Peyer's patch (tissue), 4 donors: ENCODE measurements at places on chromosomes 11 and 22. TPM values are rescaled to one million over a fixed set of nuclear protein-coding genes. Genes with fewer than 3 reads are reported as not detected.

- H3K4me1 ChIP-seq, result no peaks in the 10 kb centered on the region
- no peaks in the 10 kb centered on the region for H3K36me3 ChIP-seq
- H3K27me3 ChIP-seq, result no peaks in the 10 kb centered on the region
- H3K4me3 ChIP-seq, result no peak overlapping the region
- DNase-seq, result no peak
These were observed 168.8 kb downstream of the RCN1 start for GRCh38 chr11:32259641-32260081.

DNA sequence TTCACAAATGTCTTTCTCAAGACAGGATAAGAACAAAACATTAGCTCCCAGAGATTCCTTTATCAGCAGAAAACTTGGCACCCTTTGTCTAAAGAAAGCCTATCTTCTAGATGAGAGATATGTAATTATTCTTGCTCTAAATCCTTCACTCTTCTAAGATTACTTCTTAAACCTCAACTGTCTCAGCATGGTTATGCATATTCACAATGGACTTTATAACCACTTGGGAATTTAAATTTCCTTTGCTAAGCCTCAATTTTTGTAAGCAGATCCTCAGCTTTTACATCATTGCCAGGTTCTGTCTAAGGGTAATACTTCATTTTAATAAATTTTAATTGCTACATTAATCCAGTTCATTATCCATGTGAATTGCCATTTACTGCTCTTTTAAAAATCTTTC lies 433.6 kb upstream of the DDI1 start:
- no peaks in the 10 kb centered on the region for H3K4me1 ChIP-seq
- DNase-seq, result no peak
- no peak overlapping the region for H3K27ac ChIP-seq
- no peak overlapping the region for H3K4me3 ChIP-seq
- H3K27me3 ChIP-seq, result no peaks in the 10 kb centered on the region
- no peaks in the 10 kb centered on the region for H3K36me3 ChIP-seq

The OR10A4 gene
- not detected for total RNA-seq

DNA sequence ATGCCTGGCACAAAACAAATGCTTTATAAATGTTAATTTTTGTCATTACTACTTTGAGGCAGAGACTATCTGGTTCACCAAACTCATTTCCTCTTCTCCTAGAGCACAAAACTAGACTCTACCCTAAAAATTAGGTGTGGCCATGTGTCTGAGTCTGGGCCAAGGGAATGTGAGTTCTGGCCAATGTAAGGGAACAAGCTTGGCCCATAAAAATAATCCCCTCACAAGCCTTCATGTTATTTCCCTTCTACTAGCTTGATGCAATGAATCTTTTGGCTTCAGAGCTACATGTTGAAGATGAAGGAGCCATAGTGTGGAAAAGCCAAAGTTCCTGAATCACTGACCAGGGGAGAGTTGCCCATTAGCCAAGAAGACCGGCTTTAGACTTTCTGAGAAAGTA lies 406.5 kb upstream of the CCDC90B start:
- H3K4me1 ChIP-seq, result no peaks in the 10 kb centered on the region
- DNase-seq, result no peak
- no peaks in the 10 kb centered on the region for H3K27me3 ChIP-seq
- H3K36me3 ChIP-seq, result no peaks in the 10 kb centered on the region

The APLNR gene
- 0.18 TPM for total RNA-seq

DNA sequence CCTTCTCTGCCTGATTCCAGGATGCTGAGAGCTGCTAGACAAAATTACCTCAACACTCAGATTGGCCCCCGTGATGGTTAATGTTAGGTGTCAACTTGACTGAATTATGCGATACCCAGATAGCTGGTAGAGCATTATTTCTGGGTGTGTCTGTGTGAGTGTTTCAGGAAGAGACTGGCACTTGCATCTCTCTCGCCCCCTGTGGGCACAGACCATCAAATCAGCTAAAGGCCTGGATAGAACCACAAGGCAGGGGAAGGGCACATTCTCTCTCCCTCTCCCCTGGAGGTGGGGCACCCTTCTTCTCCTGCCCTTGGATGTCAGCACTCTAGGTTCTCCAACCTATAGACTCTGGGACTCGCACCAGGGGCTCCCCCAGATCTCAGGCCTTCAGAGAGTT lies 79.7 kb downstream of the KIRREL3 start:
- no peak for DNase-seq
- H3K4me3 ChIP-seq, result no peak overlapping the region
- no peak overlapping the region for H3K27ac ChIP-seq

GRCh38 chr11:44531116-44531504 lies 34.4 kb upstream of the CD82 start:
- no peak for DNase-seq
- H3K27me3 ChIP-seq, result no peaks in the 10 kb centered on the region
- H3K4me3 ChIP-seq, result no peak overlapping the region
- no peaks in the 10 kb centered on the region for H3K4me1 ChIP-seq
- H3K27ac ChIP-seq, result no peak overlapping the region

- no peak overlapping the region for H3K4me3 ChIP-seq
- no peaks in the 10 kb centered on the region for H3K27me3 ChIP-seq
- no peak overlapping the region for H3K27ac ChIP-seq
- H3K4me1 ChIP-seq, result no peaks in the 10 kb centered on the region
These were observed 9.8 kb upstream of the BARX2 start for GRCh38 chr11:129365816-129366215.

GRCh38 chr11:11010624-11011127 lies 152.8 kb upstream of the ZBED5 start:
- no peak overlapping the region for H3K4me3 ChIP-seq
- H3K27ac ChIP-seq, result no peak overlapping the region
- peak; percentile 56 for DNase-seq

The CCS gene
- 70.1 TPM for total RNA-seq

DNA sequence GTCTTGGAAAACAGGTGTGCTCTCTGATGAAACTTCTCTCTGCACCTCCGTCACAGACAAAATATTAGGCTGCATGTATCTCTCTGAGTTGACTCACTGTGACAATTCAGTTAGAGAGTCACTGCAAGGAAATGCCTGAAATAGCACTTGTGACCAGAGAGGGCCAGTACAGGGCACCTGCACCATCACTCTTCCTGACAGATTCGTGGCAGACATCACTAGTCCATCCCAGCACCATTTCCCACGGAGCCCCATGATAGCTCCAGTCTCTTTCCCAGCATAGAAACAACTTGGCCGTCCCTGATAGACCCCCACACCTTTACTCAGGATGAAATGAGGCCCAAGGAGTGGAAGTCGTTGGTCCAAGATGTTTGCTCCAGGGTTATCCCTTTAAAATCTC lies 73.3 kb upstream of the ISX start:
- H3K27me3 ChIP-seq, result no peaks in the 10 kb centered on the region
- no peak overlapping the region for H3K4me3 ChIP-seq
- no peaks in the 10 kb centered on the region for H3K4me1 ChIP-seq
- no peak overlapping the region for H3K27ac ChIP-seq

- no peaks in the 10 kb centered on the region for H3K36me3 ChIP-seq
- no peak overlapping the region for H3K27ac ChIP-seq
- no peak overlapping the region for H3K4me3 ChIP-seq
- no peaks in the 10 kb centered on the region for H3K27me3 ChIP-seq
- H3K4me1 ChIP-seq, result no peaks in the 10 kb centered on the region
These were observed 33.3 kb upstream of the ZC3H12C start for GRCh38 chr11:110059706-110060463.

DNA sequence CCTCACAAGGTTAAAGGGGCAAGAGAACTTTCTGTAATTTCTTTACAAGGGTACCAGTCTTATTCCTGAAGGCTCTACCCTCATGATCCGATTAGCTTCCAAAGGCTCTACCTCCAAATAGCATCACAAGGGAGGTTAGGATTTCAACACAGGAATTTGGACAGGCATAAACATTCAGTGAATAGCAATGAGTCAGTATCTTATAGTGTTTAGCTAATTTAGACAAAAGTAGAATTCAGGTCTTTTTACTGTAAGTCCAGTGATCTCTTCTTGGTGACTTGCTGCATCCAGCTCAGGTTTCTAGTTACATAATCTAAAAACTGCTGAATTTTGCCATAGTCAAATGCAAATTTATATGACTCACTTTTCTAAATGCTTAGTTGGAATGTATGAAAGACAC lies 1995.6 kb upstream of the RAG2 start:
- H3K27me3 ChIP-seq, result no peaks in the 10 kb centered on the region
- no peak for DNase-seq
- H3K27ac ChIP-seq, result no peak overlapping the region
- no peaks in the 10 kb centered on the region for H3K4me1 ChIP-seq

DNA sequence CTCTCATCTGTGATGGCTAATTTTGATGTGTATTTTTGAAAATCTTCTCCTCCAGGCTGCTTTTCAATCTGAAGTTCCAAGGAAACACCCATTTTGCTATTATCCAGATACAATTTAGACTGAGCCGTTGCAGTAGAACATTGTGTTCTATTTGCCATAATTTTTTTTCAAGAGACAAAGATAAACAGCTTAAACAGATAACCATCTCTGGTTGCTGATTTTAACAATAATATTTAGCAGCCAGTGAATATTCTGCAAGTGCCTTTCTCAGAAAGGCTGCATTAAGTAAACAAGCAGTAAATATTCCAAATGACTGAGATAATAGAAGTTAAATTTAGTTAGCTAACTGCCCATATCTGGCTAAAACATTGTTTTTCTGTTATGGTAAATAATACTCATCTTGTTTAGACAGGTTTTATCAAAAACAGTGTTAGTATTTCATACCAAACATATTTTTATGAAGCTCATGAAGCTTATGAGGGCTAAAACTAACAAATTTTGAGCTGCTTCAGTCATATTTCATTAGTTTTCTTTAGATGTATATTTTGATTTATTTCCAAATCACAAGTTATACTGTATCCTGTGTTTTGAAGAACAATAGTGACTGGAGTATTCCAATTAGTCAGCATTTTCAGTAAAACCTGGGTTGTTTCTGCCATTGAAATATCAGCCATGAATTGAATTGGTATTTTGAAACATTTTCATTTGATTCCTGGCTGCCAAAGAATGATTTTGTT lies 206.7 kb downstream of the SBF2 start:
- no peak overlapping the region for H3K27ac ChIP-seq
- H3K4me3 ChIP-seq, result no peak overlapping the region
- no peaks in the 10 kb centered on the region for H3K27me3 ChIP-seq
- no peaks in the 10 kb centered on the region for H3K4me1 ChIP-seq

- peaks cover 2% of the 10 kb centered on the region for H3K4me1 ChIP-seq
- H3K36me3 ChIP-seq, result no peaks in the 10 kb centered on the region
- no peak overlapping the region for H3K4me3 ChIP-seq
- no peak for DNase-seq
- no peak overlapping the region for H3K27ac ChIP-seq
These were observed 118.2 kb upstream of the CRYBB3 start for GRCh38 chr22:25081409-25081824.

The PATE2 gene
- not detected for total RNA-seq

DNA sequence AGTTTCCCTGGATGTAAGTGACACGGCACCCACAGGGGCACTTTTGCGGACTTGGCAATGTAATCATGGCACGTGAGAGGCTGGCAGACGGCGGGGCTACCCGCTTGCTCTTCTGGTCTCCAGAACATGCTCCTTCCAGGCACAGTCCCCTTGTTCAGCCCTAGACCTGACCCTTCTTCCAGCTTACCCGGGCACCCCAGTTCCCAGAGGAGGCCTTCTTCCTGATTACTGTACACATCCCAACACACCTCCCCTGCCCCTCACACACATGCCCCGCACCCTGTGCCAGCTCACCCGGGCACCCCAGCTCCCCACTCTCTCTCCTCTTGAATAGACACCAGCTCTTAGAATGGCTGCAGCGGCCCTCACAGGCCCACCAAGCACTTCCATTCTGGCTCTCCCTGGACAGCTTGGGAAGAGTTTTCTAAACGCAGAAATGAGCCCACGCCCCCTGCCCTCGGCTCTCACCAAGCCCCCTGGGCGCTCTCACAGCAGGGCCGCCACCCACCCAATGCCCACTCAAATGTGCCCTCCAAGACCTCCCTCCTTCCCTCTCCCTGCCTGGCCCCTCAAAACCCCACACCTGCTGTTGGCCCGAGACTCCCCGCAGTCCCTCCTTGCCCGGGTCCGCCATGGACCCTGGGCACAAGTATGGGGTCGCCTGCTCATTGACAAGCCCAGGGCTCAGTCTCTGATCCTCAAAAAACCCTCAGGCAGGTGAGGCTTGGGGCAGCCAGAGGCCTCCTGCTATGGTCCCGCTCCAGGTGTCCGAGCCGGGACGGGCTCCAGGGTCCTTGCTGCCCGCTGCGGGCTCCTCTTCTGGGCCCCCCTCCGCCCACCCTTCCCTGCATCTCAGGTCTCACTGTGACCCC lies 88.5 kb downstream of the WNT7B start:
- no peaks in the 10 kb centered on the region for H3K27me3 ChIP-seq
- H3K27ac ChIP-seq, result no peak overlapping the region
- no peaks in the 10 kb centered on the region for H3K36me3 ChIP-seq

DNA sequence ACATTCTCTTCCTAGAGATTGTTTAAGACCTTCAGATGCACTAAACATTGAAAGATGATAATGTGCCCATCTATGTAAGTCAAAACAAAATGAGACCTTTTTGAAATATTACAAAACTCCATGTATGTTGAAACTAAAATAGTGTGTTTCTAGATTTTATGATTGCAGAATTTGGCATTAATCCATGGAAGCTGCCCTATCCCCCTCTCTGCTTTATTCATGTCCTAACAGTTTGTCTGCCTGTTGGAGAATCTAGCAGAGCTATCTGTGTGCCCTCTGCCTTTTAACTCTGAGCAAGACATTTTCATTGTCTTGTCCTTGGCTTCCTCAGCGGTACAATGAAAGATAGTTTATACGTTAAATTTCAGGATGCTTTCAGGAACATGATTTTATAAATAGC lies 105.5 kb downstream of the FAT3 start:
- H3K27me3 ChIP-seq, result no peaks in the 10 kb centered on the region
- H3K4me1 ChIP-seq, result no peaks in the 10 kb centered on the region
- no peaks in the 10 kb centered on the region for H3K36me3 ChIP-seq
- H3K4me3 ChIP-seq, result no peak overlapping the region

- no peak for DNase-seq
- H3K4me3 ChIP-seq, result no peak overlapping the region
- H3K27me3 ChIP-seq, result no peaks in the 10 kb centered on the region
- H3K36me3 ChIP-seq, result no peaks in the 10 kb centered on the region
- no peak overlapping the region for H3K27ac ChIP-seq
These were observed 10.8 kb downstream of the THYN1 start for GRCh38 chr11:134242376-134242775.

The MMP8 gene
- not detected for total RNA-seq

The KCNQ1 gene
- 66.4 TPM for total RNA-seq

The ZC3H12C gene
- total RNA-seq, result 10.5 TPM

GRCh38 chr11:117045956-117046355 lies 52.3 kb downstream of the SIK3 start:
- no peaks in the 10 kb centered on the region for H3K36me3 ChIP-seq
- no peaks in the 10 kb centered on the region for H3K27me3 ChIP-seq
- no peak for DNase-seq
- H3K4me1 ChIP-seq, result peaks cover 5% of the 10 kb centered on the region
- no peak overlapping the region for H3K4me3 ChIP-seq
- no peak overlapping the region for H3K27ac ChIP-seq

GRCh38 chr11:112200252-112200651 lies 24.9 kb downstream of the BCO2 start:
- H3K27ac ChIP-seq, result no peak overlapping the region
- H3K4me3 ChIP-seq, result no peak overlapping the region
- H3K36me3 ChIP-seq, result no peaks in the 10 kb centered on the region
